ENCODE measurements at places on chromosomes 11 and 22.

GRCh38 chr11:101915791-101916291 is 481 bp downstream of the ANGPTL5 start:
- no peak for DNase-seq

DNA sequence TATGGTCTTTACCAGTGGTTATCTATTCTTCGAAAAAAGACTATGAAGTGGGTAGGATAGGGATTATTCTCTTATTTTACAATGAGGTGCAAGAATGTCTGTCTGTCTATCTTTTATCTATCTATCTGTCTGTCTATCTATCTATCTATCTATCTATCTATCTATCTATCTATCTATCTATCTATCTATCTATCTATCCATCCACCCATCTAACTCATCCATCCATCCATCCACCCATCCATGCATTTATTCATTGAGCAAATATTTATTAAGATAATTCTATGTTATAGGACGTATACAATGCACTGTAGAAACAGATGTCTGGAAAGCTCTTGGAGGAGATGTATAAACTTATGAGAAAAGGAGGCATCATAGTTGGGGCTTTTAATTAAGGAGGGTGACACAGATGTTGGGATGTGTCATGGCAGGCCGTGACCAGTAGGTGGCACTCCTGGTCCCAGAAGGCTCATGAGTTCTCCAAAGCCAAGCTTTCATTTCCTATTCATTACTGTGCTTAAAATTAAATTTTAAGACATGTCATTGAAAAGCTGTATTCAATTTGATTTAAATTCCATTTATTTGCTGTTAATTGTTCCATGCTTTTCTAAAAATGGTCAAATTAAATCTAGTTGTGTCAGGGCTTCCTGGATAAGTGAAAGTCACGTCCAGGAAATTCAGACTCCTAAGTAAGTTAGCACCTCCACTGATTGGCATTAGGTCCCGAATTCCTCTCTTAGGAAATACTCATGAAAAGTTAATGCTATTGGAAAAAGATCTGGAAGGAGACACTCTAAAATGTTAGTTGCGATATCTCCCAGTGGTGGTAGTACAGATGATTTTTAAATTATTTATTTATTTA is 19.0 kb upstream of the E2F8 start:
- DNase-seq: peak; percentile 32

DNA sequence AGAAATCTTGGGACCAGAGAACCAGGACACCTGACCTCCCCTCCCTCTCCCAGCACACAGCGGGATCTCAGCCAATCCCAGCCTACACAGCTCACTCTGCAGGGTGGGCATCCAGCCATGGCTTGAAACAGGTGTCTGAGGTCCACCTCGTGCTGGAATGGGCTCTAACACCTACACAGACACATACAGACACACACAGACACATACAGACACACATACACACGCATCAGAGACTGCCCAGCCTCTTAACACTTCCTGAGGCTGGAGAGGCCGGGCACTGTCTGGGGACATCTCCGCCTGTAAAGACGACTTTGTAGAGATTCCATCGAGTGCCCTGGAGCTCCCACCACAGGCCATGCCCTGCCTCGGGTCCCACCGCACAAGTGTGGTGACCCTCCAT is 36.7 kb downstream of the CAPN1 start:
- no peak for DNase-seq

- no peak for DNase-seq
Measured at GRCh38 chr11:70579316-70579955, 181.1 kb downstream of the CTTN start.

DNA sequence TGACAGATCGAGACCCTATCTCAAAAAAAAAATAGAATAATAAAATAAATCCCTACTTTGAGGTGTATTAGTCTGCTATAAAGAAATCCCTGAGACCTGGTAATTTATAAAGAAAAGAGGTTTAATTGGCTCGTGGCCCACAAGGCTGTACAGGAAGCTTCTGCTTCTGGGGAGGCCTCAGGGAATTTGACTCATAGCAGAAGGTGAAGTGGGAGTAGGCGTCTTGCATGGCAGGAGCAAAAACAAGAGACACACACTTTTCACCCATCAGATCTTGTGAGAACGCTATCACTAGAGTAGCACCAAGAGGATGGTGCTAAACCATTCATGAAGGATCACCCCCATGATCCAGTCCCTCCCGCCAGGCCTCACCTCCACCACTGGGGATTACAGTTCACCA is 29.2 kb downstream of the CDPF1 start:
- no peak for DNase-seq

- DNase-seq: no peak
Measured at GRCh38 chr11:73203790-73204189, 14.3 kb upstream of the P2RY2 start.

DNA sequence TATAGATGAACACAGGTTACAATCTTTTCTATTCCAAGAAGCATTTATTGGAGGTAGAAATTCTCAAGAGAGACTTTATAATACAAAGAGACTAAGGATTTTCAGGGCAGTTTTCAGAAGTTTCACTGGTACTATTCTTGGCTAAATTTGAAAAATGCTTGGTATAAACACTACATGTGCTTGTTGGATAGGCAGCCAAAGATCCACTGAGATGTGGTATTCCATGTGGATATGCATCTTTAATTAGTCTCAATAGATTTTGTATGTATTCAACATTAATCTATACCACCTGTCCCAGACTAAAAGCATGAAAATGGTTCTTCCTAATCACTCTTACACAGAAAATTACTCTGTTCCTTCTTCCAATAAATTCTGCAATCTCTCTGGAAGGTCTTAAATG is 232.6 kb downstream of the CADM1 start:
- DNase-seq: no peak

DNA sequence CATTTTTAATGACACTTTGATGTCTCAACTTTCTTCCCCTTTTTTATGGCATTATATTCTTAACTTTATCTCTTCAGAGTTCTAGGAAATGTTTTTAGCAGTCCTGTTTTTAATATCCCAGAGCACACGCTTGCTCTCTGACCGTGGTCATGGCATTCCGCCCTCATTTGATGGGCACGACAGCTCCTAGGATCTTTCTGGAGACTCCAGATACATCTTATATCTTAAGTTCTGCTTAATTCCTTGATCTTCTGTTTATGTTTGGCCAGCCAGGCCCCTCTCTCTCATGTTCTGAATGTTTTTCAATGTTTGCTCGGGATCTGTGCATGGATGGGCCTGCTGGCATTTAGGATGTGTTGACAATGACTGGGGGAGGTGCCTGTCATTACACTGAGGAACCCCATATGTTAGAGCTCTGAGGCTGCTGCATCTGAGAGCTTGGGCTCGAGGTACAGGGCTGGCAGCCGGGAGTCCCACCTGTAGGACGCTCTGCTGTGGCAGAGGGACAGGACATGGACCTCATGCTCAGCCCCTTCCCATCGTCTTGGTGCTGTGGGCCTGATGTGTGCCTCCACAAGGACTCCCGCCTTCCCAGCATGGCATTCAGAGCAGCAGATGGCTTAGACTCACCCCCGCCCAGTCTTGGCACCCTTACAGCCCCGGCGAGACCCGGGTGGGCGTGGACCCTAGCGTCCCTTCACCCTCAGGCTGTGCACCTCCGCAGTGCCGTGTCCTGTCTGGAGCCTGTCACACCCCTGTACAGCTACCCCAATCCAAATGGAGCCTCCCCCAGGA is 75.0 kb downstream of the CDKN1C start:
- DNase-seq: no peak

- DNase-seq: no peak
Measured at GRCh38 chr11:64661146-64661545, 61.9 kb downstream of the NRXN2 start.

- DNase-seq: no peak
Measured at GRCh38 chr11:3087821-3088800, 30.9 kb upstream of the CARS1 start.

- no peak for DNase-seq
Measured at GRCh38 chr11:95850137-95850536, 59.8 kb downstream of the CEP57 start.

GRCh38 chr11:126781942-126782341 is 218.6 kb downstream of the KIRREL3 start:
- no peak for DNase-seq

- DNase-seq: no peak
Measured at GRCh38 chr11:86926975-86927374, 28.2 kb downstream of the FZD4 start.

DNA sequence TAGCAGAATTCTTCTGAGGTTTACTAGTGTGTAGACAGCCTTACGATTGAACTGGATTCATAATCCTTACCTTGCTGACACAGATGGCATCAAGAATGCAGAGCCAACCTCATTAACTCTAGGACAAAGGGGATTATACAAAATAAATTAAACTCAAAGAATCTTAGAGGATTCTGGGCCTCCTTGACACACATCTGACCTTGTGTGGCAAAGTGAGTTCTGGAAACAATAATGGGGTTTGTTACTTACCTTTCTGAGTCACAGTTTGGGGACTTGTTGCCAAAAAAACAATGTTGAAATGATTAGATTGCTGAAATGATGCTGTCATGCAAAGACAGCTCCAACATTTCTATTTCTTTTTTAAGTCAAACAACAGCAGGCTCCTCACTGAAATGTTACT is 179.1 kb upstream of the ISX start:
- DNase-seq: no peak

DNA sequence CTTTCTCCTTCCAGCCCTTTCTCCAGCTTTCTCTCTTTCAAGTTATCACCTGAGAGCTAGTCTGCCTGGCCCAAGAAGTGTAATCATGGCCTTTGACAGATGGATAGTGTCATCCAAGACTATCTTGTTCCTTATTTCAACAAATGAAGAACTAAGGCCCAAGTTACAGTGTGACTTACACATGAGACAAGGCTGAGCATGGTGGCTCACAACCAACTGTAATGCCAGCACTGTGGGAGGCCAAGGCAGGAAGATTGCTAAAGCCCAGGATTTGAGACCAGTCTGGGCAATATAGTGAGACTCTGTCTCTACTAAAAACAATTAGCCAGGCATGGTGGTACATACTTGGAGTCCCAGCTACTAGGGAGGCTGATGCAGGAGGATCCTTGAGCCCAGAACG is 3.7 kb upstream of the RANGAP1 start:
- no peak for DNase-seq

GRCh38 chr11:1707751-1708150 is 10.8 kb downstream of the KRTAP5-6 start:
- DNase-seq: no peak

DNA sequence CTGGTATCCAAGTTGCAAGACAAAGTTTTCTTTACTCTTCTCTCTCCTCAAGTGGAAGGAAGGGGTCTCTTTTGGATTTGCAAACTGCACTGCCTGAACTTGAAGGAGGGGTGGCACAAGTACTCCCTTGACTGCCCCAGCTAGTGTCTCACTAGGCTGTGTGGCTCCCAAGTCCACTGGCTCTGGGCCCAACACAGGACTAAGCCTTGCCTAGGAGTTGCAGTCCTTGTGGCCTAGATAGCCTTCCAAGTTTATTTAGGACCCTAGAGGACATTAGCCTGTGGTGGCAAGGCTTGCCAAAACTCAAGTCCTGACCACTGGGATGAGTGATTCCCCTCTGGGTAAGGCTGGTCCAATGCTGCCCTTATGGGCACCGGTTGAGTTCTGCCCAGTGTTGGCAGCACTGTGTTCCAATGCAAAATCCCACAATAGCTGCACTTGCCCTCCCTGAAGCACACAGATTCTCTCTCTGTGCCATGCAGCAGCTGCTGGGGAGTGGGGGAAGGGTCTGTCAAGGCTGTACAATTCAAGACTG is 10.2 kb upstream of the WEE1 start:
- DNase-seq: no peak

DNA sequence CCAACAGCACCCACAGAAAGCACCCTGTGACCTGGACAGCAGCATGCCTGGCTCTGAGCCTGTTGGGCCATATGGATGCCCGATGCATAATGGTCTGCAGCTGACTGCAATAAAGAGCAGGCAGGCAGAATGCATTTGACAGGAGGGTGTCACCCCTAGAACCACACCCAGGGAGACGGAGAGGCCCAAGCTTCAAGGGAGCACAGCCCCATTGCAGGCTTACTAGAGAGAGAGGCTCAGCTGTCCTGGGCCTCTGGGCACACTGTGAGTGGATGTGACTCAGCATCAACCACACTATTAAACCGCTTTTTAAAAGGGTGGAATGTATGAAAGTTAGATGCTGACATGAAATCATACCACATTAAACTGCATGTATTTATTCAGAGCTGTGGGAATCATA is 365.3 kb downstream of the CTTN start:
- DNase-seq: no peak

DNA sequence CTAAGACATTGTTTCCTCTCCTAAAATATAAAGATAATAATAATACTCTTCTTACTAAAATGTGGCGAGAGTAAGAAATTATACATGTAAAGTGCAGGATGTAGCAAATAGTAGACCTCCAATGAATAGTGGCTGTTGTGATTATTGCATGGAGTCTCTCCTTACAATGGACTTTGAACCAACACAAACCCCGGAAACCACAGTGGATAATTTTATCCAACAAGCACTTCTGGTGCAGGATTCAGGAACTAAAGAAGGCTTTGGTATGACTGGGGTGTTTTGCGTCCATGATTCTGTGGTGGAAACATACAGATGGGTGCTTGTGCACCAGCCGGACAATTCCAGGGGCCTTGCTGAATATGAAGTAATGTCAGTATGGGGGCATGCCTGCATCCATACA is 146.4 kb upstream of the UBASH3B start:
- DNase-seq: no peak

- DNase-seq: no peak
Measured at GRCh38 chr11:30889143-30889794, 303.1 kb upstream of the MPPED2 start.

DNA sequence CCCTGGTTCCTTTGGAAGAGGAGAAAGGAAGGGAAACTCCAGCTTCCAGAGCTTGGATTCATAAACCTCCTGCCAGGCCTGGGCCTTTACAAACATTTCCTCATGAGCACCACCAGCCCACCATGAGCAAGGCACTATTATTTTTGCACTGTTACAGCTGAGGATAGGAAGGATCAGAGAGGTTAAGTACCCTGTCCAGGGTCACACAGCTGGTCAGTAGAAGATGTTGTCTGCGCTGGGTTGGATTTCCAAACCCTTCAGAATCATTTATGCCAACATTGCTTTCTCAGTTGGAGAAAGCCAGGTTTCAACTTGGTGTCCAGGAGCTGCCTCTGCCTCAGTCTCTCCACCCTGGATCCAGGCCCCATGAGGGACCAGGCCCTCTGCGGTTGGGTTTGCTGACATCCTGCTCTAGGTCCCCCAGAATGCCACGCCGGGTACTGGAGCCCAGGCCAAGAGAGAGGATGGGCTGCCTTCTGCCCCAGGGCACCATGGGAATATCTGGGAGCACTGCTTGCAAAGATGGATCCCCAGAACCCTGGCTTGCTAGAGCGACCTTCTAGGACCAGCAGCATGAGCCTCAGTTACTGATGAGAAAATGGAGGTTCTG is 29.7 kb upstream of the SHISAL1 start:
- no peak for DNase-seq

Data from NCI-H1105 (cell line).